8988T (cell line): ENCODE measurements at places on chromosomes 6 and 20.

GRCh38 chr6:136063096-136063495 is 187.0 kb downstream of the MTFR2 start:
- DNase-seq, result no peak

GRCh38 chr6:286681-287488 is 5.4 kb upstream of the DUSP22 start:
- peak; percentile 6 for DNase-seq

DNA sequence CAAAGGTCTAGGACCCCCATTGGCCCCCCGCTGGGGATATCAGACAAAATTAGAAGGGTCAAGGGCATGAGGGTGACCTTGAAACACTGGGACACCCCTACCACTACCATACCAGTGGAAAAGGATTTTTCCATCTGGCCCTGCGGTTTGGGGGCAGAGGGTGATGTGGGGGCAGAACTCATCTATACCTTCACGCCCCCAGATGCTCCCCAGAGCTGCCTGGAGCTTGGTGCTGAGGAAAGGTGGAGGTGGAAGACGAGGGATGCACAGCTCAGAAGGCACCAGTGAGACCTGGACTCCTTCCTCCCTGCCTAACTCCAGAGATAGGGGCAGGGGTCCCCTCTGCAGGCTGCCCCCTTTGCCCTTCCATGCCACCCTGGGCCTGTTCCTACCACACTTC is 1.1 kb downstream of the COX4I2 start:
- DNase-seq, result no peak

- no peak for DNase-seq
Measured at GRCh38 chr6:73657201-73657600, 3.4 kb upstream of the SLC17A5 start.
